NCI-H1417 treated with DMSO at 0.1 percent for 48 hours (cell line): ENCODE measurements at places on chromosomes 12 and 14.

- no peak for DNase-seq
These were observed 2.8 kb upstream of the ITGA5 start for GRCh38 chr12:54421879-54422250.

DNA sequence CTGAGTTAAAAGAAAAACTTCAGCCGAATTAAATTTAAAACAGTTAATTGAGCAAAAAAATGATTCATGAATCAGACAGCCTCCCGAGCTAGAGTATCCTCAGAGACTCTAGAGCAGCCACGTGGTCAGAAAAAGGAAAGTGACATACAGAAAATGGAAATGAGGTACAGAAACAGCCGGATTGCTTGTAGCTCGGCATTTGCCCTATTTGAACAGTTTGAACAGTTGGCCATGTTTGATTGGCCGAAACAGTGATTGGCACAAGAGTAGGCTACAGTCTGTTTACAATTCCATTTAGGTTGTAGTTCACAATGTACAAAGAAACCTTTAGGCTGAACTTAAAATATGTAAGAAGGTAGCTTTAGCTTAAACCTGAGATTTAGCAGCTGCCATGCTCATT lies 12.9 kb upstream of the OXA1L start:
- DNase-seq = no peak

- no peak for DNase-seq
These were observed 29.6 kb upstream of the NCOR2 start for GRCh38 chr12:124597041-124597440.

DNA sequence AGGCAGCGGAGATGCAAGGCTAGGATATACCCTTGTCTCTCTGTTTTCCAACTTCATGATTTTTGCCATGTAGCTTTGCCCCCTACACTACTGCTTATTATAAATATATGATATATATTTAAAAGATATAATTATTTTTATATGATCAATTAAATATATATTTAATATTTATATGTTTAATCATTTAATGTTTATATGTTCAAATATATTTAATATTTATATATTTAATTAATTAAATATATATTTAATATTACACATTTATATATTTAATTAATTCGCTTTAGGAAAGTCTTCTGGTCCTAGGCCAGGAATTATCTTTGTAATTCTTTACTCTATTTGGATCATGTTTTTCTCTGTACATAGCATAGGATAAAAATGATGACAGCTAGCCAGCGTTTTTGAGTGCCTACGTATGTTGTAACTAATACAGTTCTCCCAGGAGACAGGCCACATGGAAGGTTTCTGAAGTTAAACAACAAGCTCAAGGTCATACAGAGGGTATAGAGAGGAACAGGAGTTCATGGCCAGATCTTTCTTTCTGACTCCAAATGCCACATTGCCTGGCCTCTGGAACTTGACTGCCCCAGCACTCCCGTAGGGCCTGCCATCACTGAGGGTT lies 192.5 kb downstream of the KCNA5 start:
- DNase-seq = no peak

DNA sequence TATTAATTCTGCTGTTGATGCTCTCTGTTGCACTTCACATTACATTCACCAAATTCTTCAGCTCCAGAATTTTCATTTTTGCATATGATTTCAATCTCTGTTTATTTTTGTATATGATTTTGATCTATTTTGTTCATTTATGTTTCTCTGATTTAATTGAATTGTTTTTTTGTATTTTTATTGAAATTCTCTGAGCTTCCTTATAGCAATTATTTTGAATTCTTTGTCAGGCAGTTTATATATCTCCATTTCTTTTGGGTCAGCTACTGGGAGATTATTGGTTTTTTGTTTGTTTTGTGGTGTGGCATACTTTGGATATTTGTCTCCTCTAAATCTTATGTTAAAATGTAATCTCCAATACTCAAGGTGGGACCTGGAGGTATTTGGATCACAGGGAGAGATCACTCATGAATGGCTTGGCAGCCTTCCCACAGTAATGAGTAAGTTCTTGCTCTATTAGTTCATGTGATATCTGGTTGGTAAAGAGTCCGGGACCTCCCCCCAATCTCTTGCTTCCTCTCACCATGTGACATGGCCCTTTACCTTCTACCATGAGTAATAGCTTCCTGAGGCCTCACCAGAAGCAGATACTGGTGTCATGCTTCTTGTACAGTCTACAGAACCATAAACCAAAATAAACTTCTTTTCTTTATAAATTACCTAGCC lies 8.7 kb upstream of the TCL1A start:
- DNase-seq = no peak

- DNase-seq = no peak
These were observed 312.1 kb downstream of the ITPR2 start for GRCh38 chr12:26520869-26521268.

- no peak for DNase-seq
These were observed 21.3 kb downstream of the SLC6A15 start for GRCh38 chr12:84891106-84891838.

GRCh38 chr12:54200412-54200811 lies 11.6 kb upstream of the SMUG1 start:
- no peak for DNase-seq

DNA sequence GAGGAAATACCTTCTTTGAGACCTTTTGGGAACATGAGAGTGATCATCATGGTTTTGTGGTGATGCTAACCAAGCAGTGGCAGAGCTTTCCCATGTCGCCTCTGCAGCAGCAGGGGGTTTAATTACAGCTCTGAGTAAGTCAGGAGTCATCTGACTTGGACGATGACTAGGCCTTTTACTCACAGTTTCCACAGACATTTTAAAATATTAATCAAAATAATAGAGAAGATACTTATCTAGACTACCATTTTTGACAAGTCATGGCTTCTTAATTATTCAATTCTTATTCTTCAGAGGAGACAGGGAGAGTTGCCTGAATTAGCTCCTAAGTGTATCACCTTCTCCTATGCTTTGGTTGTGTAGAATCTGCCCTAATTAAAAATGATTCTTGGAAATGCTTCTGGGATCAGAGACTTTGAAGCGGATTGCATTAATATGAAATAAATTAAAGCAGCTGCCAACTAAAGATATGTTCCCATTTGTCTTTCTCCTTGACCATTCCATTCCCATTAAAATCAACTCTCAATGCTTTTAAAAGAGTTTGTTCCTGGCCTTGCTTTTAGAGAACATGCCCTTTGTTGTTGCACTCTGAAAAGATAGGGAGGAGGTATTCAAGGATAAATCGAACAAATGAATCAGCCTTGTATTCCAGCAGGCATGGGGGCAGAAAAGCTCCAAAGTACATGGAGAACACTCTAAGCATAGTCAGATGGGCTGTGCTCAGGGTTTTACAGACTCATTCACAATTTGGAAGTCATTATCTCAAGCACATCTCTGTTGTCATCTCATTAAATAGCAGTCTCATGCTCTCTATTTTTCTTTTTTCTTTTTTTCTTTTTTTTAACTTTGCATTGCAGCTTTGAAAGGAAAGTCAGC lies 7.7 kb upstream of the IFNG-AS1 start:
- DNase-seq = no peak

- DNase-seq = no peak
These were observed 418.2 kb downstream of the BCAT1 start for GRCh38 chr12:24530689-24531088.

GRCh38 chr14:85380881-85381280 lies 149.1 kb upstream of the FLRT2 start:
- no peak for DNase-seq

DNA sequence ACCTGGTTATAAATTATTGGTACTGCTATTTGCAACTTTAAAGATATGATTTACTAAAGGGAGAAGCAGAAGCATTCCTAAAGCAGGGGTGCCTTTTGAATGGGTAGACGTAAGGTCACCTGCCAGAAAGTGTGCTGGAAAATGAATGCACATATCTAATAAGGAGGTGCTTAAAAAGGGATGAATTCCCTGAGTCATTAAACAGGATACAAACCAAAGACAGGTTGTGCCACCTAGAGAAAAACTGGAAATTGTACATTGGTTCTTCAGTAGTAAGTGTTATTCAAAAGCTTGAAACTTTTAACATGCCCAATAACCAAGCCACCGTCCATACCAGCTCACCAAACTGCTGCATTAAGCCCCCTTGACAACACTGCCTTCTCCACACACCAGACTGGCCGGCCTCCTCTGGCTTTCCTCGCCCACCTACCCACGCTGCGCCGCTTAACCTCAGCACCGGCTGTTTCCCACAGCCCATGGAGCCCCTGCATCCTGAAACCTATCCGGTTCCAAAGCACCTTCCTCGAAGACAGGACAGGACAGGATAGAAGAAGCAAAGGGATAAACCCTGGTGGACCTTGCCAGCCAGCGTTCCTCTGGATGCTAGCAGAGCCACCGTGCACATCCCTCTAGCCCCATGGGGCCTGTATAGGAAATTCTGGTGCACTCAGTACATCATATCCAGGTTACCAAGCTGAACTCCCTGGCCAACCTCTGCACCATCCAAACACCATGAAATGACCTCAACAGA lies 201.5 kb upstream of the CAND1 start:
- no peak for DNase-seq

DNA sequence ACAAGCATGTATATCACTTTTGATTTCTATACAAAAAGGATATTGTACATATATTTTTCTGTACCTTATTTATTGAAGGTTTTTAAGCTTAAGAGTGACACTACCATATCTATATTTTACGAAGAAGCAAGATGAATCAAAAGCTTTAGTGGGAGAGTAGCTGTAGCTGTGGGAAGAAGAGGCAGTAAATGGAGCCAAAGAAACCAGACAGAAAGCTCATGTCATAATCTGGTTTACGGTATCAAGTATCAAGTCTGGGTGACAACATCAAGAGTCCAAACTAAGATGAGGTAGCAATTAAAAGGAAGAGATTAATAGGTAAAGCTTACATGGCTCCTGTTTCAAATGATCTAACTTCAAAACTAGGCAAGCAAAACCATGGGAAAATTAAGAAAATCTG lies 54.8 kb downstream of the CEP83 start:
- DNase-seq = no peak

- DNase-seq = no peak
These were observed 17.8 kb upstream of the PAPOLA start for GRCh38 chr14:96484399-96484798.

GRCh38 chr12:32089586-32089985 lies 17.1 kb upstream of the BICD1 start:
- DNase-seq = no peak

GRCh38 chr14:58491593-58491992 lies 64.1 kb downstream of the KIAA0586 start:
- no peak for DNase-seq

DNA sequence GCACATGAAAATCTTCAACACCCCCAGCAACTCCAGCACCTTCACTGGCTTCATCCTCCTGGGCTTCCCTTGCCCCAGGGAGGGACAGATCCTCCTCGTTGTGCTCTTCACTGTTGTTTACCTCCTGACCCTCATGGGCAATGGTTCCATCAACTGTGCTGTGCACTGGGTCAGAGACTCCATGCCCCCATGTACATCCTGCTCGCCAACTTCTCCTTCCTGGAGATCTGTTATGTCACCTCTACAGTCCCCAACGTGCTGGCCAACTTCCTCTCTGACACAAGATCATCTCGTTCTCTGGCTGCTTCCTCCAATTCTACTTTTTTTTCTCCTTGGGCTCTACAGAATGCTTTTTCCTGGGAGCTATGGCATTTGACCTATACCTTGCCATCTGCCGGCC lies 11.5 kb upstream of the OR11G2 start:
- DNase-seq = no peak

DNA sequence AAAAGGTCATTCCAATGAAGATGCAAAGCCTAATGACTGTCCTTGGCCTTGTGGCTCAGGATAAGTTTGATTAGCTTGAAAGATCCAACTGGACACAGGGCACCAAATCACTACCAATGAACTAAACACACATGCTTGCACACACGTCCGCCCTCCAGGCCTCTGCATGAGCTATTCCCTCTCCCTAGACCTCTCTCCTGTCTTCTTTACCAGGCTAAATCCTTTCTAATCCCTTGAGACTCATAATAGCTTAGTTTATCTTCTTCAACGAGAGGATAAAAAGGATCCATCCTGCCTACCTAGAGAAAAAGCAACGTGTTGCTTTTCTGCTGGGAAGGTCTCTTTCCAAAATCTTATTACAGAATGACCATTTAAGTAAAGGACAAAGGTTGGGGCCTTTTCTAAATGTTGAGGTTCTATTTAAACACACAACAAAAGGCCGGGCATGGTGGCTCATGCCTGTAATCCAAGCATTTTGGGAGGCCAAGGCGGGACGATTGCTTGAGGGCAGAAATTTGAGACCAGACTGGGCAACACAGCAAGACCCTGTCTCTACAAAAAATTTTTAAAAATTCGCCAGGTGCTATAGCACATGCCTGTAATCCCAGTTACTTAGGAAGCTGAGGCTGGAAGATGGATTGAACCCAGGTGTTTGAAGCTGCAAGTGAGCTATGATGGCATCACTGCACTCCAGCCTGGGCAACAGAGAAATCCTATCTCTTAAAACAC lies 22.4 kb downstream of the PXN start:
- no peak for DNase-seq

- DNase-seq = no peak
These were observed 37.3 kb upstream of the MYL2 start for GRCh38 chr12:110957652-110958051.

GRCh38 chr12:48545833-48546469 lies 20.5 kb downstream of the OR8S1 start:
- no peak for DNase-seq

GRCh38 chr14:77032844-77033621 lies 4.5 kb upstream of the IRF2BPL start:
- peak; percentile 99 for DNase-seq

GRCh38 chr12:19026614-19027488 lies 102.7 kb upstream of the PLEKHA5 start:
- no peak for DNase-seq

- no peak for DNase-seq
These were observed 303.9 kb upstream of the LRFN5 start for GRCh38 chr14:41302776-41303175.

DNA sequence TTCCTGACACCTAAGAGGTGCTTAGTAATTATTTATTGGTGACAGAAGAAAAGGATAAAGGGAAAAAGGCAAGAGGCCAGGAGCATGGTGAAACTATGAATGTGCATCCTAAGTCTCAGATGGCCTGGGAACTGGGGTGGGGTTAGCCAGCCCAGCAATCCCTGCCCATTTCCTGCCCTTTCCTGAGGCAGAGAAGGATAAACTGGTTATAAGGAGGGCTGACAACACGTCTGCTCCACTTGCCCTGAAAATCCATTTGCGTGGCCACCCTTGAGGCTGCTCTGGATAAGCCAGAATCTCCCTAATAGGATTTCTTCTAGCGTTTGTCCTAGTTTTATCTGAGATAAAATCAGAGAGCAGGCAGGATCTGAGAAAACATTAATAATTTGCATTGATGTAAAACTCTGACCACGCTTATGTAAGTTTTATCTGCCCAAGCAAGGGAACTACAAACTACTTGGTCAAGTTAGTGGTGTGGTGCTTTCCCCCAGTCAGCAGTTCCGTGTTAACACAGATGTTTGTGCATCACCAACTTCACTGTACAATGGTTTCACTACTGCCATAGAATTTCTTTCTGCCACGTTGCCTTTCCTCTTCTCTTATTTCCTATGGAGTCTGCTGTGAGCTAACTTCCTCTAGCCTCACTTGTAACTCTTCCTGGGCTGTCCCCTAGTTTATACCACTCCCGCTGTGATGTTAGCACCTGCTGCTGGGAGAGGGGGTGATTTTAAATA lies 392.7 kb downstream of the RPS29 start:
- DNase-seq = no peak
